Fibroblast of villous mesenchyme (primary cell): ENCODE measurements at places on chromosomes 11 and 22. TPM values are rescaled to one million over a fixed set of nuclear protein-coding genes. Genes with fewer than 3 reads are reported as not detected.

GRCh38 chr11:117959438-117960149 is 26.6 kb upstream of the IL10RA start:
- no peak for DNase-seq

- DNase-seq = no peak
These were observed 105.5 kb downstream of the FAT3 start for GRCh38 chr11:92330114-92330513.

The APOL5 gene
- not detected in 2 replicates for total RNA-seq

DNA sequence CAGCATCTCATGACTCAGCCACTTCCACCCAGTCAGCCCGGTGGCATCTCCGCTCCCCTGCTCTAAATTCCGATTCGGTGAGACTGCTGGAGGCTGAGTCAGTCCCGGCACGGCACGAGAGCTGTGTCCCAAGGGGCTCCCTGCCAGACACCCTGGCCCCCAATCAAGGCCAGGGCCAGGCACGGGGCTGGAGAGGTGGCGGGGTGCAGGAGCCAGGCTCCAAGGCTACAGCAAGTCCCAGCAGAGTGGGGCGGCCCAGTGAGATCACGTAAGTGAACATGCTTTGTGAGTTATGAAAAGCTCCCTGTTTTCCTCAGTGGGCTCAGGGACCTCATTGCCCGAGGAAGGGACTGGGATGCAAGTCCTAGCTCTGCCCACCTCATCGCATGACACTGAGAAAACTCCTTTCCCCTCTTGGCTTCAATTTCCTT is 3.0 kb downstream of the C11orf68 start:
- peak; percentile 96 for DNase-seq

DNA sequence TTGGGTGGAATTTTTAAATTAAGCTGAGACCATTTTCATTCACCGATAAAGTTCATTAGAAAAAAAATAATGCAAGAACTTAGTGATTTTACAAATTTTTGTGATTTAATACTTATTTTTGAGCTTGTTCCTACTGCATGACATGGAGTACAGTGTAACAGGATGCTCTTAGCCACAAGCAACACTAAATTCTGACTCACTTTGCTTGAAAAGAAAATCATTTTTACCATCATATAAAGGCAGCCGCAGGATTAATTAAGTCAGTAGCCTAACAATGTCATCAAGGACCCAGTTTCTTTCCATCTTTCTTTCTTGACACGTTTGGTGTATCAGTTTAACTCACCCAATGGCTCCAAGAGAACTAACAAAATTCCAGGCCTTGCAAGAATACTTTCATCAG is 540.3 kb upstream of the LUZP2 start:
- DNase-seq = no peak

The MN1 gene
- total RNA-seq = 0.86 and 3.9 TPM in 2 replicates

GRCh38 chr11:134734141-134734845 is 322.3 kb upstream of the B3GAT1 start:
- DNase-seq = no peak

The OR2AT4 gene
- not detected in 2 replicates for total RNA-seq

GRCh38 chr11:131823772-131824171 is 453.4 kb downstream of the NTM start:
- no peak for DNase-seq

DNA sequence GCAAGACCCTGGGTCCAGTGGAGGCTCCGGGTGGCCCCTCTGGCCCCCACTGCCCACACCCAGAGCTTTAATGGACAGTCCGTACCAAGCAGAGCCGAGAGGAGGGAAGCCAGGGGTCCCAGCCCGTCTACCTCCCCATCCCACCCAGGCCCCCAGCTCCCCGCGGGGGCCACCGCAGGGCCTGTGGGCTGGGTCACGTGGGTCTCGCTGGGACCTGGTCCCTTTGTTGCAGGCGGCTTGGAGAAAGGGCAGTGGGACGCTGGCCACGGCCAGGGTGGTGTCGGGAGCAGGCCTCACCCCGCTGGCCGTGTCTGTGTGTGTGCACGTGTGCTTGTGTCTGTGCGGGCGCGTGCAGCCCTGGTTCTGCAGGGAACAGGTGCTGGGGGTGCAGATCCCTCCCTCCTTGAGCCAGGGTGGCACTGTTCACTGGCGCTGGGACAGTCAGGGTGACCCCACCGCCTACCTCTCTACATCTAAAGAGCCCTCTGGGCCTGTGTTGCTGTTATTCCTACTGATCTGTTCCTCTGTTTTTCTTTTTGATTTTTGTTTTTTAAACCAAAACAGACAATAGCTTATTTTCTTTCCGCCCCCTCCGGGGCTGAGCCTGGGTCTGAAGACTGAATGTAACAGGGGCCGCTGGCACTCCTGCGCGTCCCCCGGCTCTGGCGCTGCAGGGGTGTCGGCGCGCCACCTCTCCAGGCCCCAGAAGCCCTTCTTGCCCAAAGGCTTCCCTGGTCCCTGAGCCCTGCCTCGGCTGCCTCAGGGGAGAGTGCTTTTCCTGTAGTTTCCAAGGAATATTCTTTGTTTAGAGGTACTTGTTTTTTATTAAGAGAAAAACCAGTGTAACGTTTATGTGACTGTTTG is 20.1 kb upstream of the TMEM191C start:
- no peak for DNase-seq

DNA sequence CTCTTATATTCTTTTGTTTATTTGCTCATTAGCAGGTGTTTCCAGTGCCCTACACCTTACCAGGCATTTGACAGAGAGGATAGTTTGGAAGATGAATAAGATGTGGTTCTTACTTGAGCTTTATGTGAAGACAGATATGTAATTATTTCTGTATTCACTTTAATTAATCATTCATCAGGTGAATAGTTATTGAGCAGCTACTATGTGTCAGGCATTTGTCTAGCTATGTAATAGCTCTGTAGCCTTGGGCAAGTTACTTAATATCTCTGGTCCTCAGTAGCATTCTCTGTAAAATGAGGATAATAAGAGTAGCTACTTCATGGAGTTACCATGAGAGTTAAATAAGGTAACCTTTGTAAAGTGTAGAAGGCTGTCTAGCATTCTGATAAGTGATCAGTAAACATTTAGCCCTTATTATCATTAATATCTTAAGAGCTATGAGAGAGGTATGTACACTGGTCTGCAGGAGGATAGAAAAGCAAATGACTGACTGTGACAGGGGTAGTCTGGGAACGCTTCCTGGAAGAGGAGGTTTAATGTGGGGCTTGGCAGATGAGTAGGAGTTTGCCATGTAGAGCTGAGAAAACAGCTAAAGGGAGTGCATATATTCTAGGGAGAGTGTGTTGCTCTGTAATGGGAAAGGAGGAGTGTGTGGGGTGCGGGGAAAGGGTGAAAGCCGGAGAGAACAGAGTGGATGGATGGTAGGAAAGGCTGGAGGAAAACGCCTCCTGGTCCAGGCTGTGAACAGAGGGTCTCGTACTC is 56.1 kb downstream of the MICAL2 start:
- DNase-seq = no peak

DNA sequence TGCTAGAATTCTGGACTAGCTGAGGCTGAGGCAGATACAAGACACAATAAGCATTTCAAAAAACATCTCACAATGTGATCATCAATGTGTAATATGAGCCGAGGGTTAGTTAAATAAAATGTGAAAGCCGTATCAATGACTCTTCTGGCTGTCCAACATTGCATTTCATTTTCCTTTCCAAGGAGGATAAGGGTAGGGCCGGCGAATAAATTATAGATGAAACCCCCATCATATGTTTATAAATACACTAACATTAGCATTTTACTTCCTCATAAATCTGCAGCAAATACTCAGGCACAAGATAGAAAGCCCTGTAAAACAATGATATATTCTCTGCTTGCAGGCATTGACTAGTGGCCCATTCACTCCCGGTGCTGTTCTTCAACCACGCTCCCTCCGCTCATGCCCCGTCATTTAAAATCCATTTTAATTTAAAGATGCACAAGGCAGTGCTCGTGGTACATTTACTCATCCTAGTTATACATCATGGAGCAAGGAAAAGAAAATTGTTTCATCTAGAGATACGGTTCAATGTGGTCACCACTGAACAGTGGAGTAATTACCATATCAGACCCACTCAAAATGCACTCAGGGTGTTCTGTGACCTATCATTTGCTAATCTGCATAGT is 59.9 kb upstream of the RCN1 start:
- DNase-seq = no peak

The JHY gene
- total RNA-seq = 4.5 and 5.2 TPM in 2 replicates

DNA sequence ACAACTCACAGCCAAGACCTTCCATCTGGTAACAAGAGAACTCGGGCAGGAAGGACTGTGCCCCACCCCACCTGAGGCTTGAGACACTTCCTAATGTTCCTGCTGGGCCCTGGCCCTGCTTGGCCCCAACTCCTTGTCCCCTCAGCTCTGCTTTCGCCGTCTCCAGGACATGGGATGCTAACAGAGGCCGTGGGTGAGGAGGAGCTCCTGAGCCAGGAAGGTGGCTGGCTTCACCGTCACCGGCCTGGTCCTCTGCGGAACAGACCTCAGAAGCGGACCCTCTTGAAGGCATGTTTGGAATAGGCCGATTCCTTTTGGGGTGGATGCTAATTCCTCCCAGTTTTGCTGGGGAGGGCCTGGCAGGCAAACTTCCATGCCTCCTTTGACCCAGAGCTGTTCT is 154.3 kb downstream of the CACNA1I start:
- no peak for DNase-seq

The MMP27 gene
- total RNA-seq = 0.97 TPM in 1 of 2 replicates, not detected in the other

GRCh38 chr11:81792416-81792815 is 941.2 kb downstream of the FAM181B start:
- DNase-seq = no peak

DNA sequence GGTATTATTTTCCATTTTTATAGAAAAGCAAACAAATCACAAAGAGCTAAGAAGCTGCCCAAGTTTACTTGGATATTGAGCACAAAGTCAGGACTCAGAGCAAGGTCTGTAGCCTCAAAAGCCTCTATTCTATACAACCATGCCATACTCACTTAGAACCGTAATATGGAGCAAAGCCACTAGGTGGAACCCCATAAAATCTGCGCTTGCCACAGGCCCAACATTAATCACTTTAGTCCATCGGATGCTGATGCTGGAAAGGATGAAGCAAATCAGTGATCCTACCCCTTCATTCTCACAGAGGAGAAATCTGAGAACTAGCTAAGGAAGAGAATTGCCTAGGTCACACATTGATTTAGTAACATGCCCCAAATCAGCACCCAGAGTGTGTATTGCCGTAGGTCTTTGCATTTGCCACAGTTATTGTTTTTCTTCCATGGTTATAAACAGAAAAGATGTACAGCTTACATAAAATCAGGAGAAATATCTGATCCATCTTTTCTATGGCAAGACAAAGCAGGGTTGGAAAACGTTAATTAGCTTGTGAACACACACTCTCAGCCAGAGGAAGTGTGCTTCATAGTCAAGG is 56.7 kb upstream of the RAB38 start:
- DNase-seq = peak; percentile 57

- DNase-seq = no peak
These were observed 122.4 kb downstream of the ETS1 start for GRCh38 chr11:128464878-128465450.

DNA sequence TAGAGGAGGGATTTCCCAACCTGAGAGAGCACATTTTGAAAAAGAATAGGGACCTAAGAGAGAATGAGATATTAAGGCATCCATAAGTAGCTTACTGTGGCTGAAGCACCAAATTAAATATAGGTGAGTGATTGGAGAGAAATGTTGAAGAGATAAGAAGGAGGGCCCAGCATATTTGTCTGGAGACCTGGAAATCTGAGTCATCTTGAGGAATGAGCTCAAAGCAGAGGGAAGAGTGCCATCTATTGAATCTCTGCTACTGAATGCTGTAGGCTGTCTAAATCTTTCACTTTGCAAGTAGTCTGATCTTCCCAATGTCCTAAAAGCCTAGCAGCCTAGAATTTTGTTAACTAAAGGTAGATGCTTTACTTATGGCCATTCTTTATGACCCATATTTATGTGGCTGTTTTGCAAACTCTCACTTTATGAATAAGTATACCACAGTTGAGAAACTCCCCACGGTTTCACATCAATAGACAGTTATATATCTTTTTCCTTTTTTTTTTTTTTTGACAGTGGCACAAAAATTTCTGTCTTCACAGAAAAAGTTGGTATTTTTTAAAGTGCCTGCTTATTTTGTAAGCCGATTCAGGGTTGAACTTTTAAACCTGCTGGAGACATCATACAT is 2093.5 kb downstream of the LRRC4C start:
- DNase-seq = no peak

GRCh38 chr11:2140411-2141400 is 1.5 kb upstream of the IGF2 start:
- DNase-seq = no peak

DNA sequence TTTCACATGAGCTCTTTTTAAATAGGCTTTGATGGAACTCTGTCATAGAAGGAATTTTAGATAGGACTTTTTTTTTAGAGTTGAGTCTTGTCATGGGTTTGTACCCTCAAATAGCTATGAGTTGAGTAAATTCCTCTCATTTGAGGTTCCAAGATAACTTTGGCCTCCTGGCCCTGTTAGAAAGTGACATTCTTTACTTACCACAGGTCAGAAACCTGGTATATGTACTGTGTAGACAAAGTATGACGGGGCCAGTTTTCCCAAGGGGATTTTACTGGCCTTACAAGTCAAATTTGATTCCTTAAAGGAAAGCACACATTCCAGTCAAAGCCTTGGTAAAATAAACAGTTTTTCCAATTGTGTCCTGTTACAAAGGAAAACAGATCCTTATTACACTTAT is 729.3 kb upstream of the LUZP2 start:
- DNase-seq = no peak

The FXYD6 gene
- total RNA-seq = not detected in 2 replicates

- no peak for DNase-seq
These were observed 87.9 kb downstream of the BCR start for GRCh38 chr22:23268139-23268712.

GRCh38 chr11:62419314-62419929 is 589 bp downstream of the SCGB1A1 start:
- peak; percentile 59 for DNase-seq

DNA sequence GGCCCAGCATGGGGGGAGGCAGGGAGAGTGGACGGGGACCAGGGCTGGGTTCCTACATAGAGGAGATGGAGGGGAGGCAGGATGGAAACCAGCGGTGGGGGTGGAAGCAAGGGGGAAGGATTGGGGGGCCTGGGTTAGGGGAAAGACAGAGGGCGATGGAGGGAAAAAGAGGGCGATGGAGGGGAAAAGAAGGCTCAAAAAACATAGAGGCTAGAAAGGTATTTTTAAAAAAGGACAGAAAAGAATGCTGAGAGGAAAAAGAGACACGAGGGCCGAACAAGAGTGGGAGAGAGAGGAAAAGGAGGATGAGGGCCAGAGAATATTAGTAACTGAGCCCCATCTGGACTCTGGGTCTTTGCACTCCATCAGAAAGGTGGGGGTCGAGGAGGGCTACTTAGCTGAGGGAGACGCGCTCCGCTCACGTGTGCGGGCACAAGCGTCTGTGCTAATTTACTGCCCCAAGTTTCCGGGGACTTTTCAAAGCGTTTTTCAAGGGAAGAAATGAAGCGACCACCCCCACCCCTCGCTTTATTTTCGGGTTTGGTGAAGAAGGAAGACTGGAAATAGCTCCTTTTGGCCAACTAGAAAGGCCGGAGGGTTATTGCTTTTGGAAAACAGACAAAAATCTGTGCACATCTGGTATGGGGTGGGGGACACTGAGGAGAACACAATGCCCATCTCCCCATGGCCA is 14.5 kb downstream of the PAX6 start:
- DNase-seq = no peak
